ENCODE measurements at places on chromosomes 3 and 15.

DNA sequence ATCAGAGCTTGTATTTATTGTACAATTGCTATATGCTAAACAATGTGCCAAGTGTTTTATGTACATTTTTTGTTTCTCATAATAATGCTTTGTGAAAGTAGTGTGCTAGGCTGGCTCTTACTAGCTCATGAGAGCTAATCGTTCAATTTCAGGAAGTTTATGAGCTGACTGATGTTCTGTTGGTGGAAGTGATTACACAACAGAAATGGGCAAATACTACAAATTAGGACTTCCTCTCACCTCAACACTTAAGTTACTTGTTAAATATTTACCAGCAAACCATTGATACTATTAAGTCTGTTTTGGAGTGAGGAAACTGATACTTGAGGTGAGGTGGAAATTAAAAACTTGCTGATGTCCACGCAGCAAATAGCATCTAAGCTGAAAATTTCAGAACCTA, 32.3 kb downstream of the SLC9C1 start:
- no peak for DNase-seq

GRCh38 chr15:31480356-31481025, 153.9 kb downstream of the KLF13 start:
- DNase-seq, result no peak

- no peak for DNase-seq
Measured at GRCh38 chr3:190131329-190131728, 10.6 kb upstream of the P3H2 start.

DNA sequence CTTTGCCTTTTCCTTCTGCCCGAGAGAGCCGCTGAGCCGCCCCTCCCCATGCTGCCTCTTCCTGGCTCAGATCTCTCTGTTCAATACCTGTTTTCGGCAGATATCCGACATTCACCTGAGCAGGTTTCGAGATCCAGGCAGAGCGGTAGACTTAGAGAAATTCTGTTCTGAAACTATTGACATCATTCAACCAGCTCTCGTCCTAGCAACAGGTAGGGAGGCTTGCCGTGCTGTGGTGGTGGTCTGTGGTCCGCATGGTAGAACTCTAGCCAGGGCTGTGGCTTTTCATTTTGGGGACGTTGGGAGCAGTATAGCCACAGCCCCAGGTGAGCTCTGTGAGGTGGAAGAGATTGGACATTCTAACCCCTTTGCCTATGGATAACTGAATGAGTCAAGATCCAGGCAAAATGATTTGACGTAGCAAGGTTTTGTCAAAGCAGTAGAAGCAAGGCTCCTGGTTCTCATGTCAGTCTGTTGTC, 810 bp downstream of the TMEM62 start:
- DNase-seq, result no peak

- no peak for DNase-seq
Measured at GRCh38 chr15:42065468-42065867, 28.9 kb downstream of the PLA2G4D start.

- DNase-seq, result no peak
Measured at GRCh38 chr15:81107889-81108288, 26.2 kb upstream of the CFAP161 start.

GRCh38 chr3:162602619-162603018, 1106.0 kb downstream of the OTOL1 start:
- DNase-seq, result no peak

- DNase-seq, result no peak
Measured at GRCh38 chr3:32586356-32586755, 15.7 kb upstream of the DYNC1LI1 start.

DNA sequence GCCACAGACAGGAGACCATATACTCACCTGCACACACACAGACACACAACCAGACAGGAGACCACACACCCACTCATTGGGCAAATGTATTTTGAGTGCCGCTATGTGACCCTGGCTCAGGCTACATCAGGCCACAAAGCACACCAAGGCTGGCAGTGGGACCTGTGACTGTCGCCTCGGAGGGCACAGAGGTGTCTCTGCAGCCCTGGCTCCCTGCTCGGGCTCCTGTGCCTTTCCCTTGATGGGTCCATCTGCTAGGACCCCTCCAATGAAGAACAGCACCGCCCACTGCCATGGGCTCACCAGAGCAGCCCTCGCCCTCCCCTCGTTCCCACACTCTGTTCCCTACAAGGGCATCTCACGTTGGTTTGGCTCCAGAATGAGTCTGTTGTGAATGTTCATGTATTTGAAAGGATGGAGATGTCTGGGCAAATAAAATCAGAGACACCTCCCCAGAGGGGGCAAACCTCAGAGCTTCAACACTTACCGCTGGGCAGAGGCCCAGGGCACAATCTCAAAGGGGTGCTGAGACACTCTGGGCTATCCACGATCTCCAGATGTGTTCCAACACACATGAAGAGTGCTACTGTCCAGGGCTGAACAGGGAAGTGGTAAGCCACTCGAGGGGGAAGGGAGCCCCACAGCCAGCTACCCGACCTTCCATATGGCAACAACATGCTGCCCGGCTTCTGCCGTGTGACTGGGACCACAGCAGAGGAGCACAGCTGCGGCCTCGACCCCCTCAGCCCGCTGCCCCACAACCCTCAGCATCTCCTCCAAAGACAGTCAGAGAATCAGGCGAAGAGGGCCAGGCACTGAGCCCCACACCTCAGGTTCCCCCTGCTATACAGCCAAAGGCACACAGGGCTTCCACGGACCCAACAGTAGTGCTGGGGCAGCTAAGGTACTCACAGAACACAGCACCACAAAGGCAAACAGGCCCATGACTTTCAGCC, 74.9 kb downstream of the OCA2 start:
- no peak for DNase-seq

- no peak for DNase-seq
Measured at GRCh38 chr3:114519415-114519814, 225.6 kb downstream of the TIGIT start.

DNA sequence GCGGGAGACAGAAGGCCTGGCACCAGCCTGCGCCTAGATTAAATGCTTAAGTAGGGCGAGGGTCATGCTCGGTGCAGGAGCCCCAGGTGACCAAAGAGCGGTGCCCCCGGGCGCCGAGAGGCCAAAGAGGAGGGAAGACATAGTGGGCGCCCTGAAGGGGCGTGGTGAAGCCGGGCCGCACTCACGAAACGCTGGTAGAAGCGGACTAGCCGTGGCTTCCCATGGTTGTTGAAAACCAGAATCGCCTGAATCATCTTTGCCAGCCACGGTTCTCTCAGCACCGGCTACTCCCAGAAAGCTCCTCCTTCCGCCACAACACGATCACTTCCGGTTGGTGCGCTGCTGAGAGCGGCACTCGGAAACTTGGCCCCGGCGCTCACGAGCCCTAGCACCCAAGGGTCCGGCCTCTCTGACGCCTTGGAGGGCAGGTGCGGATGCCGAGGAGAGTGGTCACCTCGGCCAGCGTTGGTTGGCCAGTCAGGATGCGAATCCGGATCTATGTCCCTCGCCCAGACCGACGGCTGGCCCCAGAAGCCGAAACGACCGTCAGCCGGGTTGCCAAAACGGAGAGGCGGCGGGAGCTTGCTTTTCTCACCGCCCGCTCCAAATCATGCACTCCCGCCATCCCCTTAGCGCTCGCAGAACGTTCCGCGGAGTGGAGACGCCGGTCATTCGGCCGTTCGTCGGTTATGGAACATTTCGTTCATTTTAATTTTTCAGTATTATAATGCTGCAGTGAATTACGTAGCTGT, at the start of gene AP3S2:
TSS of gene AP3S2 (minus strand) at position 299 of the 752 bp plus-strand sequence. CDS start at position 254, 45 bp downstream.
- peak; percentile 90 for DNase-seq

DNA sequence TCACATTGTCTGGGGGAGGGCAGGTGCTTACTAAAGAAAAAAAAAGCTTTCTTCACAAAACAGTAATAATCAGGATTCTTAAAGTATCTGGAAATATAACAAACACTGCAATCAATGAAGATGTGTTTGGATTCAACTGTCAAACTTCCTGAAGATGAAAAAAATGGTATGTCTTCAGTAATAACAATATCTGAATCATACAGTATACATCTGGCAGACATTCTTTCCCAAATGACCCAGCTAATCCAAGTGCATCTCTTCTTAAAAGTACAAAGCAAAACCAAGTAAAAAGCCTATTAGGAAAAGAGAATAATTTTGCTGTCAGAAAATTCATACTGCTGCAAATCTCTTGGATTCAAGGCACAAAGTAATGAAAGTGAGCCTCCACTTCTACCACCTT, 145.0 kb upstream of the MCTP2 start:
- no peak for DNase-seq

GRCh38 chr3:169285057-169286033, 378.2 kb downstream of the MECOM start:
- DNase-seq, result no peak
